ENCODE measurements at places on chromosomes 11 and 22.

DNA sequence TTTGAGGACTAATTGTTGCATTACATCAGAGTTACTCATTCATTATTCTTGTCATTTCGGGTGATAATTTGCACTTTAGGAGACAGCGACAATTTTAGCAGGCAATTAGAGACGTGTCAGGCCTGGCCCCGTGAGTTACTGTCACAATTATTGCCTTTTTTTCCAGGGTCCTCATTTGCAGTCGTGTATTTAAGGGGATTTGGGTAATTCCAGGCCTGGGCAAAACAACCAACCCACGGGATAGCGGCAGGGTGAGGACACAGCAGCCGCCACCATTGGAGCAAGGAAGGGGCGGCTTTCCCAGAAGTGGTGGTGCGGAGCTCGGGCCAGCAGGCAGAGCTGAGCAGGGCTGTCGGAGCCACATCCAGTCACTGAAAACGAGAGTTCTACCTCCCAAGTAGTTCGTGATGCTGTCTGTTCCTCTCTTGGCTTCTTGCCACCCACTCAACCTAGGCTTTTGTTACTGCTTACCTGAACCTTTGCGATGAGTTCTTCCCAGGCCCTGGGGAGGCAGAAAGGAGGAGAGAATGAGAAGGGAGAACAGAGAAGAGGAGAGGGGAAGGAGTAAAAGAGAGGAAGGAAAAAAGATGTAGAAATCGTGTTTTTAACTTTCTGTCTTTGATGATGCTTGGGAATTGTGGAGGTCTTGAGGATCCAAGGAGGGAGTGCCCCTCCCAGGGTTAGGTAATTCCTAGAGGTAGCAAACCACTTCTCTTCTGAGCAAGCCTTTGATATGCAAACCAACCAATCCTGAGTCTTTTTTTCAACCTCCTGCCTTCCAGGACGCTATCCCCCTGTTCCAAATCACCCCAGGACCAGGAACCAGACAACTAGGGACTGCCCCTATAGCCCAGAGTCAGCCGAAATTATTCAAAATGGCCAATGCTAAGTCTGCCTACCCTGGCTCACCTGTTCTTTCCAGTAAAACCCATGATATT lies 236.1 kb downstream of the MIAT start:
- no peak for DNase-seq

GRCh38 chr11:6968816-6969215 lies 42.6 kb downstream of the ZNF215 start:
- DNase-seq = no peak

- no peak for DNase-seq
Observed at GRCh38 chr22:36940676-36941075, 27.2 kb downstream of the CSF2RB start.

DNA sequence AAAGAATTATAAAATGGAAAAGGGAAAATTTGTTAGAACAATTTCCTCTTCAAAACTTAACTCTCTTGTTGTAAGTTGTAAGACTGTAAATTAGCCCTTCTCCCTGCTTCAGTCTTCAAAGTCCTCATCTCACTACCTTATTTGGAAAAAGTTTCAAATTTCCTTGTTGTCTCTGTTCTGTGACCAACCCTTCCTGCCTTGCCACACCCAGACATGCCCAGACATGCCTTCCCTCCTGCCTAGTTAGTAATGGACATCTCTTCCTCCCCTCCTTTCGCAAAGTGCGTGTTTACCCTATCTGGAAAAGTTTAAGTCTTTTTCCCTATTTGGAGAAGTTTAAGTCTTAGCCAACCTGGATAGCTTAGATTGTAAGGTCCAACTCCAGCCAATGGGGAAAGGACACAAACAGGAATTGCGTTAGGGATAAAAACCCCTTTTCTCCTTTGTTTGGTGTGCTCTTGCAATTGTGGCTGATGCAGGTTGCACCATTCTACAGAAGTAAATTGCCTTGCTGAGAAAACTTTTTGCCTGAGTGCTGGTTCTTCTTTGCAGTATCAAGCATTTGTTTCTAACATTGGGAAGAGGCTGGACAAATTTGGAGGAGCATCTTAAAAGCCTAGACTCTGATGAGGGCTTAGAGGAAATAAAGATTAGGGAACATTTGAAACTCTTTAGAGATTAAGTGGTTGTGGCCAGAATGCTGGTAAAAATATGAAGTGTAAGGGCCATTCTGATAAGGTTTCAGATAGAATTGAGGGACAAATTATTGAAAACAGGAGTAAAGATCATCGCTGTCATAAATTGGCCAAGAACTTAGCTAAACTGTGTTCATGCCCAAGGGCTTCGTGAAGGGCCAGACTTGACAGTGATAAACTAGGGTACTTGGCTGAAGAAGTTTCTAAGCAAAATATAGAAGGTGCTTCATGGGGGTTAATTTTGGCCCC lies 15.4 kb downstream of the OR52K2 start:
- no peak for DNase-seq

- DNase-seq = no peak
Observed at GRCh38 chr11:28241760-28242159, 133.6 kb downstream of the METTL15 start.

- DNase-seq = peak; percentile 56
Observed at GRCh38 chr22:48968201-48968959, 859.3 kb downstream of the BRD1 start.

GRCh38 chr11:19560156-19560555 lies 152.5 kb upstream of the NAV2 start:
- DNase-seq = no peak

- DNase-seq = no peak
Observed at GRCh38 chr11:122202161-122202950, 86.3 kb upstream of the BLID start.

- no peak for DNase-seq
Observed at GRCh38 chr11:18611196-18611595, 11.6 kb downstream of the MISFA start.

DNA sequence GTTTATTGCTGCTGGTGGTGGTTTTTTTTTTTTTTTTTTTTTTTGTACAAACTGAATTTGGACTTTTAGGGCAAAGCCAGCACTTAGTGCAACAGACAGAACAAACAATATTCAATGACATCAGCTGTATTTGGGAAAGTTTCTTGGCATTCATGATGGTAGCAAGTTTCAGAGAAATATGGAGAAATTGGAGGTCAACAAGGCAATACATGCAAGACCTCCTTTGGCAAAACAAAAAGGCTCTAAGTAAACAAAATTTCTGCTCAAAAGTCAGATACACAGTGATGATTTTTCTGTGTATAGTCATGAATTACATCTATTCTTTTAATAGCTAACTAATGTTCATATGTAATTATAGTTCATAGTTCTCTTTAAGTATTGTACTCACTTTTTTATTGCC lies 612.5 kb upstream of the LUZP2 start:
- DNase-seq = no peak

GRCh38 chr11:31640611-31641010 lies 131.0 kb downstream of the ELP4 start:
- no peak for DNase-seq

- no peak for DNase-seq
Observed at GRCh38 chr11:1358286-1358685, 31.4 kb upstream of the BRSK2 start.

- no peak for DNase-seq
Observed at GRCh38 chr22:47580121-47580520, 817.7 kb downstream of the TBC1D22A start.

DNA sequence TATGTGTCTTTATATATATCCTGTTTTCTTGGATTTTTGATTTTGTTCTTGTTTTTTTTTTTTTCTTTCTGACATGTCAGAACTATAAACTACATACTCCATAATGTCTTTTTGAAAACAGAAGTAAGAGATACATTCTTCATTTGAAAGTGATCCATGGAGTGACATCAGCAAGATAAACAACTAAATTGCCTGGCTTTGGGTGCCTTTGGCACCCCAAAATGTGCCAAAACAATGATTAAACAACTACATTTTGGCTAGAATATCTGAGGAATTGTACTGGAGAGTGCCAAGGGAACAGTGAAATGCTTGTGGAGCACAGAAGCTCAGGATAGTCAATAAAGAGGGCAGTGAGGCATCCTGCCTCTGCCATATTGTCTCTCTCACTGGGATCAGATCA lies 766.1 kb upstream of the ANO3 start:
- no peak for DNase-seq

DNA sequence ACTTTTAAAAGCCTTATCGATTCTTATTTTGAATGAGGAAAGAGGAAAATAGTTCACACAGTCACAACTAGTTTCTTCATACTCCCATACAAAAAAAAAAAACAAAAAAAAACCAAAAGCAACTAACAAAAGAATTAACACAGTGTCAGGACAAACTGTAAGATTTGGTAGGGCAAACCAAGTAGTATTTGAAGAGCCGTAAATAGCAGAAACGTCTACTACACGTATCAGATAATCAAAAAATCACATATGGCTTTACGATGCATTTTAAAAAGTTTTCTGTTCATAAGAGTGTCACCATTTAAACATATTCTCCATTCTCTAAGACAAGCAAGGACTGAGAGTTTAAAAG lies 2.3 kb downstream of the PICALM start:
- no peak for DNase-seq

- DNase-seq = peak; percentile 69
Observed at GRCh38 chr11:63929616-63930015, 9.2 kb upstream of the NAA40 start.

GRCh38 chr11:16167706-16168487 lies 188.4 kb downstream of the SOX6 start:
- DNase-seq = no peak

GRCh38 chr22:44915441-44915840 lies 94.4 kb downstream of the PHF21B start:
- DNase-seq = no peak

- no peak for DNase-seq
Observed at GRCh38 chr22:33812360-33812977, 107.8 kb downstream of the LARGE1 start.

GRCh38 chr11:128195057-128195751 lies 392.2 kb downstream of the ETS1 start:
- no peak for DNase-seq

GRCh38 chr22:20968281-20968977 lies 1.4 kb downstream of the AIFM3 start:
- no peak for DNase-seq

DNA sequence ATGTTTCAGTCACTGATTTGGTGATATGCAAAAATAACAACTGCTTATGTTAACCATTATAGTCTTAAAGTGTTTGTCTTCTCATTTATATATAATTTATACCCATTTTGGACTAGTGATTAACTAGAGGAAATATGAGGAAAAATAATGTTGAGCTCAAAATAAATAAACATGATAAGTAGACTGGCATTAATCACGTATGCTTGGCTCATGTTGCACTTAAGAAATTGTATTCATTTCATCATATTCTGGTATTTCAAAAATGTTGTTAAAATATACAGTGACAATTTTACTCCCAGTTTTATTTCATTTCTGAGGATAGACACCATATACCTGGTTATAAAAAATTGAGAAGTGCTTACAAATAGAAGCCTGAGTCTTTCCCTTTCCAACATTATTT lies 3.8 kb upstream of the OR10D3 start:
- no peak for DNase-seq

DNA sequence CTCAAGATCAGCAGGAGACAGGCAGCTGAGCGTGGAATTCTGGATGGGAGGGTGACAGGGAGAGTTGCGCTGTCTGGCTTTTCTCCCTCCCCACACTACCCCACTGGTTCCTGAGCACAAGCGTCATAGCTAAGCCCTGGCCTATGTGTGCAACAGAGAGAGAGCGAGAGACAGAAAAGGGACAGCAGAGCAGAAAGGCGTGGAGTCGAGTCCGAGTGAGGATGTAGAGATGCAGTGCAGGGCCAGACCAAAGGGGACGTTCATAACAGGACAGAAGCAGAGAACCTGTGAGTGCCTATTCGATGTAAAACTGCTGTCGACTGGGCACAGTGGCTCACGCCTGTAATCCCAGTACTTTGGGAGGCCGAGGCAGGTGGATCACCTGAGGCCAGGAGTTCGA lies 94.0 kb upstream of the TMEM45B start:
- DNase-seq = no peak

- DNase-seq = peak; percentile 42
Observed at GRCh38 chr22:17113600-17113999, 7.6 kb downstream of the TMEM121B start.

DNA sequence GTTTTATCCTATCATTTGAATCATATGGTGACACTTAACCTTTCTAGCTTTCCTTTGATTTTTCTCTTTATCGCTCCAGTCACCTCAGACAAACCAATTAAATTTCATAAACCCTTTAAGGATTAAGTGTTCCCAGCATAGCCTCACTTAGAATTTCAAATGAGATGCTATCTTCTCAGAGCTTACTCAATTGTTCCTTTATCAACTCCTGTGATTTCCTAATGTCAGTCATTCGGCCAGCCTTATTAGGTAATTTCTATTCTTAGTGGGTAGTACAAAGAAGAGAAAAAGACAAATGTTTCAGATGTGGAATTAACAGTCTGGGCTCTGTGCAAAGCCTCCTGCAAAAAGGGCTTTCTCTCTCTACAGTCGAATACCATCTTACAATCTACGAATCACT lies 77.1 kb upstream of the CCDC90B start:
- no peak for DNase-seq

DNA sequence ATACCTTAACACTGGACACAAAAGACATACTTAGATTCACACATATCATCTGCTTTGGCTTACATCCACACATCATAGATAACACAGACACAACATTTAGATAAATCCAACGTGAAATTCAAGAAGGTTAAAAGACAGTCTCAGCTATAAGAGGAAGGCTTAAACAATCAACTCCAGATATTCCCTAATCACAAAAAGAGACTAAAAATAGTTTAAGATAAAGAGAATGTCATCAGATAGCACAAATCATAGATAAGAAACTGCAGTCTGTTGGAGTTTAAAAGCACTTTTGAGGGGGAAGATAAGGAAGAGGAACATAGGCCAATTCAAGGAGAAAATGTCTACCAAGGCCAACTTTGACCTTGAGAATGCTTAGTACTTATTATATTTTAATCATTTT lies 504.8 kb downstream of the JRKL start:
- DNase-seq = no peak

DNA sequence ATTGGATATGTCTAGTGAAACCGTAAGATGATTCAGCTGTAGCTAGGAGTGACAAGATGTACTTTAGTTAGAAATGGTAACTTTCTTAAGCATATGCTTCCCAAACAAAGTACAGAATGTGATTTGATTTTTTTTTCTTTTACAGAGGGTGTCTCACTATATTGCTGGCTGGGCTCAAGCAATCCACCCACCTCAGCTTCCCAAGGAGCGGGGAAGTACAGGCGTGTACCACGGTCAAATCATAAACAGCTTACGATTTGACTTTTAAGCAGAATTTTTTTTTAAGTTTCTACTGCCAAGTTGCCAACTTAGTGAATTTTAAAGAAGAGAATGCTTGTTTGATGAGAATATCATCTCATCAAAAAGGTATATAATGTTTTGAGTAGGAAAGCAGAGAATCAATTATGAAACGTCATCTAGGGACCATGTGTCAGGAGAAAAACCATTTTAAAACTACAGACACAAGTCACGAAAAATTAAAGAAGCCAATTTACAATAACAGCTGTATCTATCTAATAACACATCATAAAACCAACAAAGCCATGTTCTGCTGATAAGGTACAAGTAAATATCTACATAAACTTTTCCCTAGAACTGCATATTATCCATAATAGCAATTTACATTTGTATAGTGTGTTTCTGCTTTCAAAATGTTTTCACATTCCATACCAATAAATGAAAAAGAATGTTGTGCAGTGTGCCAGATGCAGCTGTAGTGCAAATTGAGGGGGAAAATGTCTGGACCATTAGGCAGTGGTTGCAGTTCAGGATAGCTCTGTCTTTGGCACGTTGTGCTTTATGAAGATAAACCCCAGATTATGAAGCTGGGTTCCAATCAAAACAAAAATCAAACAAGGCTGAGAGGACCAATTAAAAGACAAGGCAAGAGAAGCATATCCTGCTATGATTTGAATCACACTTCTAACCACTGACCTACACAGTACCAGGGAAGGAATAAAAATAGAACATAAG lies 33.7 kb upstream of the USP47 start:
- no peak for DNase-seq
